Astrocyte (in vitro differentiated cells and primary cell): ENCODE measurements at places on chromosomes 5 and 9. TPM values are rescaled to one million over a fixed set of nuclear protein-coding genes. Genes with fewer than 3 reads are reported as not detected.

AQP7 gene
- total RNA-seq = 0.65 and 1.9 TPM in 2 replicates

ARL14EPL gene
- total RNA-seq = not detected in 2 replicates

CNTLN gene
- 4.4 and 5.5 TPM in 2 replicates for total RNA-seq

DNA sequence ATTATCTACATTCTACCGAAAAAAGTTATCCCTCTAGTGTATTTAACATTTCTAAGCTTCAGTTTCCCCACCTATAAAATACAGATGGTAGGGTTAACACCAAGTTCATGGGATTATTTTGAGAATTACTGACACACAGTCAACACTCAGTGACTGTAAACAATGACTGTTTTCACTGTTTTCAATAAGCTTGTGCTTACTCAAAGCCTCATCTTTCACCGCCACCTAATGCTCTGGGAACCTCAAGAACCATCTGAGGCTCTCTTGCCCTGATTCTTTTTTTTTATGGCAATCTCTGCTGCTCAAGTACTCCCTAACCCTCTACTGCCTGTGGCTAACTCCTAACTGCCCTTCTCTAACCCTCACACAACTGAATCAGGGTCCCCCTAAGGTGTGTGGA is 59.6 kb downstream of the SETX start:
- no peak for DNase-seq
- H3K36me3 ChIP-seq = peaks cover 63% of the 10 kb centered on the region
- H3K27me3 ChIP-seq = no peaks in the 10 kb centered on the region
- H3K4me1 ChIP-seq = no peaks in the 10 kb centered on the region
- no peak overlapping the region for H3K4me3 ChIP-seq

- no peak overlapping the region for H3K4me3 ChIP-seq
- no peaks in the 10 kb centered on the region for H3K36me3 ChIP-seq
- no peak overlapping the region for H3K27ac ChIP-seq
- no peaks in the 10 kb centered on the region for H3K27me3 ChIP-seq
- H3K4me1 ChIP-seq = no peaks in the 10 kb centered on the region
Observed at GRCh38 chr5:89396278-89396954, 513.4 kb upstream of the MEF2C start.

- DNase-seq = no peak
- H3K36me3 ChIP-seq = no peaks in the 10 kb centered on the region
- peaks cover 4% of the 10 kb centered on the region for H3K4me1 ChIP-seq
- H3K4me3 ChIP-seq = no peak overlapping the region
Observed at GRCh38 chr9:132858751-132859150, 19.3 kb downstream of the AK8 start.

GRCh38 chr9:91310037-91310436 is 51.7 kb downstream of the AUH start:
- H3K36me3 ChIP-seq = no peaks in the 10 kb centered on the region
- H3K27me3 ChIP-seq = no peaks in the 10 kb centered on the region
- no peak overlapping the region for H3K4me3 ChIP-seq
- H3K4me1 ChIP-seq = no peaks in the 10 kb centered on the region
- no peak for DNase-seq
- no peak overlapping the region for H3K27ac ChIP-seq

GRCh38 chr9:127693143-127693542 is 13.6 kb upstream of the CFAP157 start:
- DNase-seq = no peak
- H3K27ac ChIP-seq = no peak overlapping the region
- H3K4me3 ChIP-seq = no peak overlapping the region

- DNase-seq = no peak
- H3K4me3 ChIP-seq = no peak overlapping the region
- H3K4me1 ChIP-seq = no peaks in the 10 kb centered on the region
- H3K36me3 ChIP-seq = no peaks in the 10 kb centered on the region
Observed at GRCh38 chr5:81161012-81161601, 72.0 kb upstream of the CKMT2 start.

DNA sequence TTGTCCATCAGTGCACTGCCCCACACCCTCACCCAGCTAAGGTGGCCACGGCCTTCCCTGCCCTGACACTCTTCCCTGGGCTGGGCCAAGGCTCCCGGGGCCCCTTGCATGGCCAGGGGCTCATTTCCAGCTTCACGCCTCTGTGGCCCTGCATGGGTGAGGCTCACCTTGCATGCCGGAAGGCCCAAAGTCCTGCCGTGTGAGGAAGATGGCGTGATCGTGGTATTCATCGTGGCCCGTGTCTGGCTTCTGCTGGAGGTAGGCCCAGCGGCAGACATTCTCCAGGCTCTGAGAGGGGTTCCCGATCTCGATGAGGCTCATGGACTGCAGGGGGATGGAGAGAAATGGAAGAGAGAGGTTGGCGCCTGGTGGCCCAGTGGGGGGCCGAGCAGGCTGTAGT is 98.4 kb downstream of the ZNF354C start:
- no peaks in the 10 kb centered on the region for H3K27me3 ChIP-seq
- H3K4me3 ChIP-seq = no peak overlapping the region
- no peaks in the 10 kb centered on the region for H3K4me1 ChIP-seq
- no peak for DNase-seq

DNA sequence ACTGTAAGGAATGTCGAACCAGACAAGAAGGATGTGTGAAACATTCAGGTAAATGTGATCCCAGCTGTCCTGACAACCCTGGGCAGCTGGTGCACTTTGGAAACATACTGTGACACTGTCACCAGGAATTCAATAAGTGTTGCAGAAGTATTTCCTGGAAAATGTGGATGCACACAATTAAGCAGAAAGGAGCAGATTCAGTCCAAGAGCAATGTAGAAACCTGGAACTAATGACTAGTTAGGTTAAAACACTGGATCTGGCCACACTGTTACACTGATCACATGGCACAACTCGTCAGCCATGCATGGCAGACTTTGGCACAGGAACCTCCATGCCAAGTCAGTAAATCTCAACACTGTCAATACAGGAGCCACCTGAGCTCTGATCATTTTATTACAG is 109.0 kb downstream of the FAM174A start:
- no peak overlapping the region for H3K4me3 ChIP-seq
- H3K27me3 ChIP-seq = no peaks in the 10 kb centered on the region
- H3K36me3 ChIP-seq = no peaks in the 10 kb centered on the region
- H3K27ac ChIP-seq = no peak overlapping the region
- DNase-seq = no peak

DNA sequence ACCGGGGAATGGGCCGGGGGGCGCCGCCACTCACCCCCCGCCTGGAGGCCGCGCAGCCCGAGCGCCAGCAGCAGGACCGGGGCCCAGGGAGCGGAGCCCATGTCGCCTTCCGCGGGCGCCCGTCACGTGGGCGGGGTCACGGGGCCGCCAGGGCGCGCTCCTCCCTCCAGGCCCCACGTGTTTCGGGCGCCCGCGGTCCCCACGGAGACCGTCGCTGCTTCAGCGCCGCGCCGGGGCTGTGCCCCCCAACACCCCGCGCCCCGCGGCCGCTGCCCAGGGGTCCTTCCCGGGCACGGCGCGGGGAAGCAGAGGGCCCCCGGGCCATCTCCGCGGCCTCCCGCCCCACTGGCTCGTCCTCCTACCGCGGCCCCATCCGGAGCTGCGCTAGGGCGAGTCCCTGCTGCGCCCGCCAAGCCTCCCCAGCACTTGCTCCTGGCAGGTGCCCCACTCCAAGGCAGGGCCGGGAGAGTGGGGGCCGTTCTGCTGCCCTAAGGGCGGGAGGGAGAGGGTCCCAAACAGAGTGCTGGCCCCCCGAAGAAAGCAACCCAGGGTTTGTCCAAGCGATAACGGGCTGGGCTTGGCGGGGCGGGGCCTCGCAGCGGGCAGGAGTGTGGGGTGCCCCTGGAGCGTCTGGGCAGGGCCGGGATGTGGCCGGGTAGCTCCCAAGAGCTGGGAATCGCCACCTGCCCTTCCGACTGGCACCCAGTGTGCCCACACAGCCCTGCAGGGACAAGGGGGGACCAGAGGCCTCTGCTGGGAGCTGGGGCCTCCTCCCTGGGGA is at the start of gene DPP7:
TSS of gene DPP7 (minus strand) at position 121 of the 781 bp plus-strand sequence. CDS start at position 101, 20 bp downstream.
- peak within 1 kb of the TSS; percentile 44 for H3K4me3 ChIP-seq
- no peaks in the 10 kb centered on the region for H3K27me3 ChIP-seq
- H3K36me3 ChIP-seq = no peaks in the 10 kb centered on the region
- no peak within 1 kb of the TSS for H3K27ac ChIP-seq
- no peaks in the 10 kb centered on the region for H3K4me1 ChIP-seq

DNA sequence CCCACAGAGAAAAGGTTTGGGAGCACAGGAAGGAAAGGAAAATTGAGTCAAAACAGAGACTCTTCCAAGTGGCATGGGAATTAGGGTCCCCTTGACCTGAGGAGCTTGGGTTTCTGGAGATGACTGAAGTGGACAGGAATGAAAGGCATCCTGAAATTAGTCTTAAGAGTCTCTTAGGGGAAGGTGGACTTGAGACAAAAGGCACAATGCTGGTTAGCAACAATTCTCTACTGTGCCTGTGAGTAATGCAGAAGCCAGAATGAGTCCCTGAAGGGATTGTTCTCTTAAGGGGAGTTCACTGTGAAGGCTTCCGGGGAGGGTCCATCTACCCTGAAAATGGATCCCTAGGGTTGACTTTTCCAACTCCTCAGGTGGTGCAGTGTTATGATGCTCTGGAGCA is 58.4 kb upstream of the FOXE1 start:
- no peak overlapping the region for H3K27ac ChIP-seq
- no peak for DNase-seq
- H3K4me1 ChIP-seq = no peaks in the 10 kb centered on the region
- H3K27me3 ChIP-seq = peaks cover 9% of the 10 kb centered on the region

DNA sequence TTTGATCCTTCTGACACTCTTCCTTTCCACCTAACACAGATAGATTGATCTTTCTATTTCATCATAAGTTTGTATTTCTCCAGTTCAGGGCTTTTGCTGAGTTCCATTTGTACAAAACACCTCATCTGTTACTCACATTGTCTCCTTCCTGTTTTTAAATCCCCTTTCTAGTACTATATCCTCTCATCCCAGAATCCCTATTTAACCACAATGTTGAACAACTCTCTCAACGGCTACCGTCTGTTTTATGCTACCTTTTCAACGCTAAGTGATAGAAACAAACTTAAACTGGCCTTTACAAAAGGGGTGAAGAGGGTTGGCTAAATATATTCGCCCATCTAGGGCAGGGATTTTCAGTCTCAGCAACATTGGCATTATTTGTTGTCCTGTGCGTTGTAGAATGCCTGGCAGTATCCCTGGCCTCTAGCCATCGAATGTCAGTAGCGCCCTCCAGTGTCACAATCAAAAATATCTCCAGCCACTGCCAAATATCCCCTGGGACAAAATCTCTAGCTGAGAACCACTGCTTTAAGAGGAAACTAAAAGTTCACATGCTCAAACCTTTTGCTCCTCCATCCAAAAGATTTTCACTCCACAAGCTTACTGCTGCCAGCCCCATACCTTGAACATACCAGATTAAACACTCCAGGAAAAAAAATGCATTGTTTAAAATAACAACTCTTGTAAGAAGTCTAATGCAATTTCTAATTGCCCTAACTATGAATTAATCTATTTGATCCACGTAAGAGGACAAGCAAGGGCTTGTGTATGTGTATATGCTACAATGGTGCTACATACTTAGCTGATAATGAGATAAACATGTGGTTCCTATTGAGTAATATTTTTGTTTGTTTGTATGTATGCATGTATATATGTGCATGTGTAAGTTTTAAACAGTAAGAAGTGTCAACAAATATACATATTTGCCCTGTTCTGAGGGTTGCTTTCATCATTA is 344.0 kb downstream of the PTPRD start:
- H3K27me3 ChIP-seq = no peaks in the 10 kb centered on the region
- H3K27ac ChIP-seq = no peak overlapping the region
- DNase-seq = peak; percentile 5
- H3K4me1 ChIP-seq = peaks cover 15% of the 10 kb centered on the region
- no peaks in the 10 kb centered on the region for H3K36me3 ChIP-seq
